ENCODE measurements at places on chromosomes 6 and 20.

GRCh38 chr6:117232196-117232595 lies 33.2 kb upstream of the VGLL2 start:
- no peak for DNase-seq

DNA sequence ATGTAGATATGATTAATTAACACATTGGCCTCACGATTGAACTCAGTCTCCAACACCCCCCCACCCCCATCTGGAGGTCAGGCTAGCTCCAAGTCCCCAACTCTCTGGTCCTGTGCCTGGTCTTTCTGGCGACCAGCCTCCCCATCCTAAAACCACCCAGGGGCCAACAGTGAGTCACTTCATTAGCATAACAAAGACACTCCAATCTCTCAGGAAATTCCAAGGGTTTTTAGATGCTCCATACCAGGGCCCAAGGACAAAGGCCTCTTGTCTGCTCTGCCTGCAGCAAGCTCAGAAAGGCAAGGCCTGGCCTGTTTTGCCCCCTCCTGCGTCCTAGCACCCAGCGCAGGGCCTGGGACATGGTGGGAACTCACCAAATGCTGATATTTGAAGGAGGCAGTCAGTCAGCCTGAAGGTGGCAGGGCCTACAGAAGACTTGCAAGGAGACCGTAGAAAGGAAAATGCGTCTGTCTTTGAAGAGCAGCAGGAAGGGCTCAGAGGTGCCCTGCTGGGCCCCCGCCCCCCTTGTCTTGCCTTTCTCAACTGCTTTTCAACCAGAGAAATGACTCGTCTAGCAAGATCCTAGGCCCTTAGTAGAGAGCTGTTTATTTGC lies 184.7 kb downstream of the CDH4 start:
- DNase-seq, result no peak

DNA sequence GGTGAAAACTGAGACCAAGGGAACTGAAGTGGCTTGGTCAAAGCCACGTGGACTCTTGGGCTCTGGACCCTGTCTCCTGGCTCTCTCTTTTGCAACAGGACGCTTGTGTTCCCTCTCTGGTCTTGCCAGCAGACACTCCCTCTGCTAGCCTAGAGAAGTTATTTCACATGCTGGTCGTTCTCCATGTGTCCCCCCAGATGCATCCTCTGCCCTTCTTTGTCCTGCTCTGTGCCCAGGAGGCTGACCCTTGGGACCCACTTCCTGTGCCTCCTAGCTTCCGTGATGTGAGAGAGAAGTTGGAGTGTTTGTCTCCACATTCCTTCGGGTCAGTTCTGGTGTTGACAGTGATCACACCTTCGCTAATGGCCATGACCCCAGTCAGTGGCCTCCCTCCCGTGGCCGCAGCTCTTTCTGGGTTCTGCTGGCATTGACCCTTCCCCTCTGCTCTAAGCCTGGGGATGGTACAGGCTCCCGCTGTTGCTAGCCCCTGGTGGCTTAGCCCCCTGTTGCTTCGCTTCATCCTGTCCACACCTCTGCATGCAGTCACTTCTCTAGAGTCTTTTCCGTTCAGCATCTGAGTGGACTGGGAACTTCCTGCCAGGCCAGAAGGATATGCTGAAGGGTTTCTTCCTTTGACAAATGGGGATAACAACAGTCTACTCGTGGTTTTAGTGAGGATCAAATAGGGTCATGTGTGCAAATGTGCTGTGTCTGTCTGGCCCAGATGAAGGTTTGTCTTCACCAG lies 70.1 kb upstream of the BMP2 start:
- DNase-seq, result no peak

DNA sequence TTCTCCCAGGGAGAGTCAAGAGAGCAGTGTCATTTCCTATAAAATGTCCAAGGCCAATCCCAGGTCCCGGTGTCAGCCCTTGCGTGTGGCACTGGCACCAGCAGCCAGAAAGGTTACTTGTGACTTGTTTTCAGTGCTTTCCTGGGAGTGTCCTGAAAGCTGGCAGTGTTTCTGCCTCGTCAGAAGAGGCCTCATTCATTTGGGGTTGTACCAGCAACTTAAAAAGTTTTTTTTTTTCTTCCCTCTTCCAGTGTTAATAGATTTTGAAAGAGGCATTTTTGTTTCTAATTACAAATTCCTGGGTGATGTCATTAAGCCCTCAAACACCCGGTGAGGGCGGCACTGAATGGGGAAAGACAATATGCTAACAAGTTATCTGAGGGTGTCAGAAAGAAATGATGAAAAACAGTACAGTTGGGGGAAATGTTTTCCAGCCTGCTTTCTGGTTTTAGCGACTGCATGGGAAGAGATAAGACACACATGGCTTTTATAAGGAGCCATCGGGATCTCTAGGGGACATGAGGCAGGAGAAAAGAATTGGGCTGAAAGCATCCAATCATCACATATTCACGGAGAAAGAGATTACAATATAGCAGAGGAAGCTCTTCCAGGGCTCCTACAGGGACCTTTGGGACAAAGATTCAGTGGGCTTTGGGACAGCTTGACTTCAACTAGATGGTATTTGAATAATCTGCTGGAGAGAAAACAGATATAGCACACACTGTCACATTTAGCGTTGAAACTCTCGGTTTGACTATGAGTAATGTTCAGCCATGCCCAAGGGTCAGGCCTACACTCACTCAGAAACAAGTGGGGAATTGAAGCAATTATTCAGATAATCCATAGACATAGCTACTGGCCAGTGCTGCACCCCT lies 153.0 kb downstream of the BCAS1 start:
- DNase-seq, result no peak

DNA sequence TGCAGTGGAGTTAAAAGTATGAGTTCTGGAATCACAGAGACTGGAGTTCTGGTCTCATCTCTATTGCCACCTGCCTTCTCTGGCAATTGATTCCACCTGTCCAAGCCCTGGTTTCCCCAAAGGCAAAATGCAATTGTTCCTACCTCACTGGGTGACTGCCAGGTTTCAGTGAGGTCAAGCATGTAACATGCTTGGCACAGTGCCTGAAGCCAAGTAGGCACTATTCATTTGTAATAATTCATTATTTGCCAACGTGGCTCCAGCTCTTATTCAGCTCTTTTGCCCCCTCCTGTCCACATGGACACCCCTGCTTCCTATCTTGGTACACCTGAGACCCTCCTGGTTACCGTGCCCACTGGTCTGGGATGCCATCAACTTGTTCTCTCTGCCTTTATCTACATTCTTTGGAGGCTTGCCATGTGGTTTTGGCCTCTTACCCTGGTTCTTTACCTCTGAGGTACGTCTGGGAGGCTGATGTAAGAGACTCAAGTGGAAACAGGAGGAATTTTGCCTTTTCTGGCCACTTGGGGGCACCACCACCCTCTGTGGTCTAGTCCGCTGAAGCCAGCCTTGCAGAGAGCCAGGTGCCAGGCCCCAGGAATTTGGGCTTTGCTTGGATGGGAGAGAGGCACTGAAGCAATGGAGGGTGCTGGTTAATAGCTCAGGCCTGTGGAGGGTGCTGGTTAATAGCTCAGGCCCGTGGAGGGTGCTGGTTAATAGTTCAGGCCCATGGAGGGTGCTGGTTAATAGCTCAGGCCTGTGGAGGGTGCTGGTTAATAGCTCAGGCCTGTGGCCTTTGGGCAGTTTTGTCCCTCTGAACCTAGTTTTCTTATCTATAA lies 1.7 kb downstream of the KCNK15 start:
- DNase-seq, result no peak

DNA sequence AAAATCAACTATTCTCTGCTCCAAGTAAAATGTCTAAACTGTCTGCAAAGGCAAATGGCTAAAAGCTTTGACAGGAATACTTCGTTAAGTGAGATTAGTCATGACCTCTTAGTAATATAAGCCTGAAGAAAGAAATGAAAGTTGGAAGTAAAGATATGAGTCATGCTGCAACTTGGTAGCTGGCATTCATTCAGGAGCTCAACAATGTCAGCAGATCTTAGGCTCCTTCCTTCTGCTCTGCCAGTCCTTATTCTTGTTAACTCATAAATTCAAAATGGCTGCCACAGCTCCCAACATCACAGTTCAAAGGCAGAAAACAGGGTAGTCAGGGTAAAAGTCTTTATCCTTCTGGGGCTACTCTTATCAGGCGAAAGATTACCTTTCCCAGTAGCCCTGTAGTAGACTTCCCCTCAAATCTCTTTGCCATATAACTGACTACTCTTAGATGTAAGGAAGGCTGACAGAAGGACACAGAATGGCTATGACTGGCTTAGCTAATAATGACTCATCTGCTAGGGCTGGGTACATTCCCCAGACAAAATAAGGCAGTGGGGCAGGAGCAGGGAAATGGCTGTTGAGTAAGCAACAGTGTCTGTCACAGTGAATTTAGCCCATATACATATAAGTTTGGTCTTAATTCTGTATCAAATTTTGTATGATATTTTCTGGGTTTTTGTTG lies 24.4 kb upstream of the C6orf62 start:
- DNase-seq, result no peak

- no peak for DNase-seq
Measured at GRCh38 chr6:84280639-84281038, 53.2 kb upstream of the CEP162 start.

DNA sequence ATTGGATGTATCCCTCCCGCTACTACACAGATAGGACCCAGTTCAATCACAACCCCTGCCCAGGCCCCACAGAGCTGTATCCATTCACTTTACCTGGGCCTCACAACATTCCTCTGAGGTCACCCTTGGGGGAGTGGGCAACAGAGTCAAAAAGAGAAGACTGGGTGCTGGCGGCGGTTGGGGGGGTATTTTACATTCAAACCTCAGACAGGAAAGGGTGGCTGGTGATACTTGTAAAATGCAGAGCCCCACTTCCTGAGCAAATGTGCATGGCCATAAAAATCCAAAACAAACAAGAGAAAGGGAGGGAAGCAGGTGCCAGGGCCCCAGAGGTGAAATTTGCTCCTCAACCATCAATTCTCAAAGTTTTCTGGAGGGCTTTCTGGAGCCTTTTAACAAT lies 3.5 kb downstream of the LRFN2 start:
- DNase-seq, result no peak

All from stimulated activated CD8-positive, alpha-beta memory T cell treated with anti-CD3 and anti-CD28 coated beads, Interleukin-4, amount 100 ng/mL, for 4 hours (primary cell).